ENCODE measurements at places on chromosomes 6 and 20. TPM values are rescaled to one million over a fixed set of nuclear protein-coding genes. Genes with fewer than 3 reads are reported as not detected.
A peak's percentile ranks its signal among the peaks of the same experiment; 100 is the strongest.

GRCh38 chr6:157649311-157650260 is 173.5 kb upstream of the SNX9 start:
- no peak for DNase-seq

GRCh38 chr6:75499640-75500039 is 6.0 kb upstream of the FILIP1 start:
- DNase-seq, result no peak

DNA sequence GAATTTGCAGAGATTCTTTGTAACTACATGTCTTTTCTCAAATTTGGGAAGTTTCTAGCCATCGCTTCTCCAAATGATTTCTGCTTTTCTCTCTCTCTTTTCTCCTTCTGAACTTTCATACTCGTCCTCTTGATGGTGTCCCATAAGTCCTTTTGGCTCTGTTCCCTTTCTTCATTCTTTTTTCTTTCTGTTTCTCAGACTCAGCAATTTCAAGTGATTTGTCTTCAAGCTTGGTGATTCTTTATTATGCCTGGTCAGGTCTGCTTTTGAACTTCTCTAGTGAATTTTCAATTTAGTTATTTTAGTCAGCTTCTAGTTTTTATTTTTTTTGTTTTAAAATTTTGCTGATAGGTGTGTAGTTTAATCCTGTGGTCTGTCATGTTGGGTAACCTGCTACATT is 57.6 kb upstream of the EEF1E1 start:
- no peak for DNase-seq

DNA sequence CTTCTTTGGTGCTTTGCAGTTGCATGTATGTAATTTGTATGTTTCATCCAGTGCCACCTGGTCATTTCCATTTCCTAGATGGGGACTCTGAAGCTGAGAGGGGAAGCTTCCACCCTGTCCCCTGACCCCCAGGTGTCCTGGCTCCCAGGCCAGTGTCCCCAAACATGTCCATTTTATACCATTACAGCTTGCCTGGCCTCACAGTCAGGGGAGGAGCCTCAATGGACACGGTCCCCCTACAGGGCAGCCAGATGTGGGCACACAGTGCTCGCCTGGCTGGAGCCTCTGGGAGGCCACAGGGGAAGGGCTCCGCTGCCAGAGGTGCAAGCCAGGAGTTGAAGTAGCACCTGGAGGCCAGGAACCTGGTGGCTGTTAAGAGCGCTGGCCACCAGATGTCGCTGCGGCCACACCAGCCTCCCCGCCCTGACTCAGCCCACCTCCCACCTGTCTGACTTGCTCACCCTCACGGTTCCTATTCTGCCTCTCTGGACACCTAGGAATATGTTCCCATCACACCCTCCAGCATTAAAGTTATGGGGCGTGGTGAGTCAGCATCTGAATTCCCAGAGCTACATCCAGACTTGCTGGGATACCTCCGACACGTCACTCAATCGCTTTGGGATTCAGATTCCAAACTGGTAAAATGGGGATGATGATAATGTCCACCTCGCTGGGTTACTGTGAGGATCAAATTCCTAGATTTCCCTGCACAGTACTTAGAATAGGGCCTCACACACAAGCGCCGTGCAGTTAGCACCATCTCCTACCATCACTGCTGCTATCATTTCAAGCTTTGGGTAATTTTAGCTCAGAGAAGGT is 107.4 kb downstream of the SULF2 start:
- peak; percentile 75 for DNase-seq

DNA sequence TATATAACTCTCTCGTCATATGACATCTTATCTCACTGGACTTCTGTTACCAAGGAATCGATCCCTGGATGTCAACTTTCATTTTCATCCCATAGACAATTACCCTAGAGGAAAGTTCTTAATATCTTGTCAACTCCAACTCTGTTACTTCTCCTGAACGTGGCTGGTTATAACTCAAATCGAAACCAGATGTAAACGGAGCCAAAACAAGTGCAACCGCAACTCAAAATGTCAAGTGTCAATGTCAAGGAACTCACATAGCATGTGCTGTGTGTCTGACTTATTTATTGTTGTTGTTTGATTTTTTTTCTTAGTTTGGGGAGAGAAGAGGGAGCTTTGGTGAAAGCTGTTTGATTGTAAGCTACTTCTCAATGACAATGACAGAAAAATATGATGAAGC is 108.6 kb downstream of the VIP start:
- DNase-seq, result no peak

- DNase-seq, result no peak
These were observed 625.3 kb downstream of the EYS start for GRCh38 chr6:65081756-65082155.

- no peak for DNase-seq
These were observed 459.9 kb downstream of the PRKN start for GRCh38 chr6:162267641-162268040.

- no peak for DNase-seq
These were observed 10.7 kb downstream of the MAPRE1 start for GRCh38 chr20:32830437-32830836.

DNA sequence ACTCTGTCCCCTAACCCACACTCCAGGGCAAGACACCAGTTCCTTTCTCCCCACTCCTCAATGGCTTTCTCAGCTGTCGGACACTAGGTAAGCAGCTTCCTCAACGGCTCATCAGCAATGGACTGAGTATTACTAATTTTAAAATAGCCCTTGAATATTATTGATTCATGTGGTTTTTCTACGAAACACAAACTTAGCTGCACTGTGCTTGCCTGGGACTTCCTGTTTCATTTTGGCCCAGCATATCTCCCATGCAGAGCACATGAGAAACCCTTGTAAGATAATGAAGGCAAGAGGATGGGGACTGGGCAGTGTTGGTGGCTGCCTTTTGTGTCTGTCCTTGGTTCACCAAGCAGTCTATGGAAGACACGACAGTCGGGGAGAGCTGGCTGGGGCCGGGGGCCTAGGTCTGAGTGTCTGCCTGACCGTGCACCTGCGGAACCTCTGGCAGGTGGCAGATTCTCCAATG is 48.9 kb downstream of the RNASET2 start:
- no peak for DNase-seq

DNA sequence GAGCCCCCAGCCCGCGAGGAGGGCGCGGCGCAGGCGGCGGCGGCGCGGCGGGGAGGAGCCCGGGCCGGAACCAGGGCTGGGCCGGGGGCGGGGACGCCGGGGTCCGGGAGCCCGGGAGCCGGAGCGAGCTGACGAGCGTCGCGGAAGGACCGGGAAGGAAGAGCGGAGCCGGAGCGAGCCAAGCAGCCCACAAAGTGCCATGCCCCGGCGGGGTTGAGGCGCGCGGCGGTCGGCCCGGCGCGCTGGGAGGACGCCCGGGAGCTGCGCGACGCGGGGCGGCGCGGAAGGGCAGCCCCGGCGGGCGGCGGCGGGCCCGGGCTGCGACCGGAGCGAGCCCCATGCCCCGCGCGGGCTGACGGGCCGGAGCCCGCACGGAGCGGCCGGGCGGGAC is 289 bp downstream of the FOXP4 start:
- no peak for DNase-seq

DNA sequence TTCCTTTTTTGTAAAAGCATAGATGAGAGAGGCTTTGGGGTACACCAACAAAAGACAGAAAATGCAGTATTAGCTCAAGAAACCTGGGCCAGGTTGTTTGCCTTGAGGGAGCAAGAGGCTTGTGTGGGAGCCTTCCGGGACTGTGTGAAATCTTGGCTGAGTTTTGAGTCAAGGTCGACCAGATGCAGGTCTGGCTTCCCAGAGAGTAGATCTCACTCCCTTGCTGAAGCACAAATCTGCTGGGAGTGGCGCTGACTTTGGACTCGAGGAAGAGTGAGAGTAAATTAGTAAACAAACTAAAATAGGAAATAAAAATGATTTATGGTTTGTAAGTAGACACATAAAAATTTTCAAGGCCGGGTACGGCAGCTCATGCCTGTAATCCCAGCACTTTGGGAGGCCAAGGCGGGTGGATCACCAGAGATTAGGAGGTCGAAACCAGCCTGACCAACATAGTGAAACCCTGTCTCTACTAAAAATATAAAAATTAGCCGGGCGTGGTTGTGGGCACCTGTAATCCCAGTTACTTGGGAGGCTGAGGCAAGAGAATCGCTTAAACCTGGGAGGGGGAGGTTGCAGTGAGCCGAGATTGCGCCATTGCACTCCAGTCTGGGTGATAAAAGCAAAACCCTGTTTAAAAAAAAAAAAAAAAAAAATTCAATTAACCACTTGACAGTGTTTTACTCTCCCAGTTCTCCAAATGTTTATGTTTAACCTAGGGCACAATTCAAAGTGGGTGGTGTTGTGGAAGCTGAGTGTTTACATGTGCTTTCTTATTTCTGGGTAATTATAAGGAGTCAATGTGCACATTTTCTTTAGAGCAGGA is 27.7 kb upstream of the EDN1 start:
- DNase-seq, result no peak

DNA sequence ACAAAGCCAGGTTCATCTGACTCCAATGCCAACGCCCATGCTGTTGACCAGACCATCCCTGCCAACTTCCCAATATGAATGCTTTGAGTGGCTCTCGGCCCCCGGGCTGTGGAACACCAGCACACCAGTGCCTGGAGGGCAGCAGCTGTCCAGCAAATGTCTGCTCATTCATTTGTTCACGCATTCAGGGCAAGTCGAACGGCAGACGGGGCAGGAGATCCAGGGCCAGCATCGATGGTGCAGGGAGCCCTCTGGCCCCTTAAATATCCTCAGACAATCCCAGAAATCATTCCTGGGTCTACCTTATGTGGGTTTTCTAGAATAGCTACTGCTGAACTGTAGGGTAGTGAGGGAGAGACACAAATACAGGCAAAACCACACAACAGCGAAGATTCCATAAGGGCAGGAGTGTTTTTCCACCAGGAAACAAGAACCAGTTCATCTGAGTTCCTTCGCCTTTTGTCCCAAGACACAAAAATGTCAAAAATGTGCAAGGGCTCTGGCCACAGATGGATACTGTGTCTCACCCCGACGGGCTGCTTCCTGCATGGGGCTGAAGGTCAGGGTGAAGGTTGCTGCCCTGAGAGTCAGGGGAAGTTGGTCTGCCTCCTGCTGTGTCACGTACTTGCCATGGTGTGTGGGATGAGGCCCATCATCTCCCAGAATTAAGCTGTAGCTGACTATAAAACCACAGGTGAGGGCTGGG is 15.5 kb downstream of the RIPOR3 start:
- no peak for DNase-seq

- DNase-seq, result no peak
These were observed 7.1 kb downstream of the MAP3K5 start for GRCh38 chr6:136784910-136785746.

MCHR2 gene
- not detected for total RNA-seq

BPIFB1 gene
- total RNA-seq, result not detected

ZNF831 gene
- not detected for total RNA-seq

RAE1 gene
- total RNA-seq, result 50.2 TPM

JPH2 gene
- total RNA-seq, result not detected

BMP5 gene
- total RNA-seq, result 1.5 TPM

BPIFB4 gene
- total RNA-seq, result not detected

MYBL2 gene
- total RNA-seq, result 28.8 TPM

FBXO9 gene
- total RNA-seq, result 26.7 TPM

Data from neural progenitor cell (in vitro differentiated cells).